ENCODE measurements at places on chromosomes 11 and 22. TPM values are rescaled to one million over a fixed set of nuclear protein-coding genes. Genes with fewer than 3 reads are reported as not detected.

GRCh38 chr11:72075109-72075508 lies 5.2 kb downstream of the NUMA1 start:
- DNase-seq: no peak

DNA sequence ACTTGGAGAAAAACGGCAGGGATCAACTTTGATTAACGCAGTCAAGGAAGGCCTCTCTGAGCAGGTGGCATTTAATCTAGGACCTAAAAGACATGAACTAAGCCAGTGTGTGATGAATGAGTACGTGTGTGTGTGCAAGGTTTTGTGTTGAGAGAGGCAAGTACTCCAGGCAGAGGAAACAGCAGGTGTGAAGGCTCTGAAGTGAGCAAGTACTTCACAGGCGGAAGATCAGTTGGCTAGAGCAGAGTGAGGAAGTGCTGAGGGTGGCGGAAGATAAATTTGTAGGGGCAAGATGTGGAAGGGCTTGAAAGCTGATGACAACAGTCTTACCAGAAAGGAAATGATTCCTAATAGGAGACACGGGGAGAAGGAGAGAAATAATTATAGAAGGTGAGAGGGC lies 6.8 kb downstream of the APIP start:
- no peak for DNase-seq

SYT12 gene
- total RNA-seq: not detected

CSTF3 gene
- total RNA-seq: 10.7 TPM

DNA sequence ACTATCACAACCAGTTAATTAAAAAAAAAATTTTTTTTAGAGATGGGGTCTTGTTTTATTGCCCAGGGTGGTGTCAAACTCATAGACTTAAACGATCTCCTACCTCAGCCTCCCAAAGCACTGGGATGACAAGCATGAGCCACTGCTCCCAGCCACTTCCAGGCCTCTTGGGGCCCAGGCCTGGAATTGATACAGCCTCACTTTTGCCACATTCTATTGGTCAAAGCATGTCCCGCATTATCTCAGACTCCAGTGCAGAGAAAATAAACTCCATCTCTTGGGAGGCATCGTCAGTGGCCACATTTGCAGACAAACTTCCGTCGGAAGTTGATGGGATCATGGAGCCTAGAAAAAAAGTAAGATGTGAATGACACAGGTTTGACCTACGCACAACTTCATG lies 9.4 kb upstream of the RASD2 start:
- DNase-seq: no peak

CRACR2B gene
- total RNA-seq: 12.7 TPM

GRCh38 chr11:122803716-122804115 lies 34.6 kb upstream of the CRTAM start:
- no peak for DNase-seq

DNA sequence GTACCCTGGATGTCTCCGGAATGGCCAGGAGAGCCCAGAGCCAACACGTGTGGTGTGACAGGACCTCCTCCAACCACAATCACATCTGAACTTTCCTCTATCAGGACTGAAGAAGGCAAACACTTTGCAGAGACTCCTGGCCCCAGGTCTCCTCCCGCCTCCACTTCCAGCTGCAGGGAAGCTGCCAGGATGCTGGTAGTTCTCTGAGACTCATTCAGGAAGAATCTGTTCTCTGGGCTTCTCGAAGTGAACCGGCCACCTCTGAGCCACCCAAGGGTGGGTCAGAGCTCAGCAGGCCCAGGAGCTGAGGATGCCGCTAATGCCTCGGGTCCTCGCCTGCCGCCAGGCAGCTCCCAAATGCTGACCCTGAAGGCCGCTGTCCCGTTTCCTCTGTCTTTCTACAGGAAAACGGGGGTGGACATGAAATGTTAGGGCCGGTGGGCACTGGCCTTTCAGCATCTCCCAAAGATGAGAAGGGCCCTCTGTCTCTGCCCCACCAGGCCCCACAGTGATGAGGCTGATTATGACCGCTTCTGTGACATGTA lies 789.9 kb downstream of the BRD1 start:
- no peak for DNase-seq
